Activated T-cell treated with anti-CD3 and anti-CD28 coated beads, Interleukin-2, amount 50 U/mL, for 72 hours (primary cell): ENCODE measurements at places on chromosomes 2 and 18. TPM values are rescaled to one million over a fixed set of nuclear protein-coding genes. Genes with fewer than 3 reads are reported as not detected.

Gene MEP1B
- total RNA-seq = not detected

DNA sequence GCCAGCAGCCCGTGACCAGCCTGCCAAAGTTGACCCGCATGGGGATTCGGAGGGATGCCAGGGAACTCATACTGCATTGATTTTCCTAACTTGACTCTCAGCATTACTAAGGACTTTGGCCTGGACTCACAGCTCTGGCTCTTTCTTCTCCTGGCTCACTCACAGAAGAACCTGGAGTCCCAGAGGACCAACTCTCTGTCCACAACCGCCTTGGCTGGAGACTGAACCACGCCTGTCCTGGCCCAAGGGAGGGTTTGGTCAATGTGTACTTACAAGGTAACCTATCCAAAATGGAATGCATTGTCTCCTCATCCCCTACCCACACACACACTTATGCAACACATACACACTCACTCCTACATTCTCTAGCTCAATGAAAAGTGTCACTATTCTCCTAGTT is 135.6 kb upstream of the KLHL29 start:
- H3K4me3 ChIP-seq = no peak overlapping the region
- H3K27me3 ChIP-seq = peaks cover 11% of the 10 kb centered on the region
- DNase-seq = no peak
- no peaks in the 10 kb centered on the region for H3K36me3 ChIP-seq
- H3K27ac ChIP-seq = no peak overlapping the region

Gene CDH19
- not detected for total RNA-seq

GRCh38 chr18:79216176-79216575 is 147.0 kb downstream of the ATP9B start:
- H3K36me3 ChIP-seq = peaks cover 2% of the 10 kb centered on the region
- no peaks in the 10 kb centered on the region for H3K27me3 ChIP-seq
- DNase-seq = no peak

GRCh38 chr2:139439100-139439499 is 658.9 kb upstream of the NXPH2 start:
- no peak overlapping the region for H3K27ac ChIP-seq
- H3K4me1 ChIP-seq = no peaks in the 10 kb centered on the region
- no peak overlapping the region for H3K4me3 ChIP-seq
- H3K36me3 ChIP-seq = no peaks in the 10 kb centered on the region
- no peak for DNase-seq
- no peaks in the 10 kb centered on the region for H3K27me3 ChIP-seq
